DMS79 (cell line): ENCODE measurements at places on chromosomes 3 and 15.

- DNase-seq: no peak
Observed at GRCh38 chr3:147702509-147702908, 293.3 kb downstream of the ZIC1 start.

DNA sequence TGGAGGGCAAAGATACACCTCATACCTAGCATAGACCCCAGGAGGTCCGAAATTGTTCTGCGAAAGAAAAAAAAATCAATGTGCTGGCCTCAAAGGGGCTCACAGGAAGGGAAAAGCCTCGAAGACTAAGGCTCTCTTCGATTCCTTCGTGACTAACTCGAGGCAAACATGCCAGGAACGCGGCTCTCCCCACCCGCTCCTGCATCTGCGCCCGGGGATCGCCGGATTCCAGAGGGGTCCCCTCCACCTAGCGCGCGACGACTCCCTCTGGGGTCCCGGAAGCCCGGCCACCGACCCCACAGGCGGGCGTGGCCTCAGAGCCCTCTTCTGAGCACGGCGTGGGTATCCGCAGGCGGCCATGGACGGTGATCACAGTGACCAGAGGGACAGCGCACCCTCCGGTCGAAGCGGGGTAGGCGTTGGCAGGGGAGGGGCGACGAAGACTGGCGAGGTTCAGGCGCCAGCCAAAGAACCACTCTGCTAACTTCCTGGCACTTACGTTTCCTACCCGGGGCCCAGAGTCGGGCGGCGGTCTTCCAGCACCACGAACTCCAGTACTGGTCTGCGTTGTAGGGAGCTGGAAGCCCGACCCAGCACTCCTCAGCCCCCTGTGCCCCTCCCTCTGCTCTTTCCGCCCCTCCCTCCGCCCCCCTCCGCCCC is 515 bp upstream of the EIF3J start:
- peak; percentile 60 for DNase-seq

DNA sequence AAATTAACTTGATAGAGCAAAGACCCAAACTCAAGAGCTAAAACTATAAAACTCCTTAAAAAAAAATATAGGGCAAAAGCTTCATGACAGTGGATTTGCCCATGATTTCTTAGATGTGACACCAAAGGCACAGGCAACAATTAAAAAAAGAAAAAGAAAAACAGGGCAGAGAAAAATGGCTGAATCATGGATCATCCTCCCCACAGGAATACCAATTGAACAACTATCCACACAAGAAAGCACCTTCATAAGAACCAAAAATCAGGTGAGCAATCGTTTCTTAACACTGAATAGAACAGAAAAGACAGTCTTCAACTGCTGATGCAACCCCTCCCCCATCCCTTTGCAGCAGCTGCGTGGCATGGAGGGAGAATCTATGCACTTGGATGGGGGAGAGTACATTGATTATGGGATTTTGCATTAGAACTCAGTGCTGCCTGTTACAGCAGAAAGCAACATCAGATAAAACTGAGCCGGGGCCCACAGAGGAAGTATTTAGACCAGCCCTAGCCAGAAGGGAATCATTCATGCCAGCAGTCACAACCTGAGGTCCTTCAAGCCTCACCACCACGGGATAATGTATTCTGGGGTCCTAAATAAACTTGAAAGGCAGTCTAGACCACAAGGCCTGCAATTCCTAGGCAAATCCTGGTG is 15.7 kb downstream of the C3orf33 start:
- no peak for DNase-seq

DNA sequence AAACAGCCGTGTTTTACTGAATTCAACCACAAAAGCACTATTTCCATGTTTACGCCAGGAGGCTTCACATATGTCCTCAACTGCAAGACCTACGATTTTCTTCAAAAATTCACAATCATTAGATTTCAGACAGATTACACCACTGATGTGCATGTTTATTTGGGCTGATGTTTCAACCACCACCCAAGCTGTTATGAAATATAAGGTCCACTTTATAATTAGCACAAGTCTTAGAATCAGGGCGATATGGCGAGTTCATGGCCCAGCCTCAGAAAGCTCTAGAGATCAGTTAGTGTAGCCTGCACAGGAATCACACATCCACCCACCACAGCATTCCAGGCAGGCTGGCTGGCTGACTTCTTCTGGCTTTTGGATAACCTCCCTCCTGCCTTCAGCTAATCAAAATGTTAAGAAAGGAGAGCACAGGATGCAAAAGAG is 15.4 kb downstream of the SH3BP5 start:
- DNase-seq: no peak

DNA sequence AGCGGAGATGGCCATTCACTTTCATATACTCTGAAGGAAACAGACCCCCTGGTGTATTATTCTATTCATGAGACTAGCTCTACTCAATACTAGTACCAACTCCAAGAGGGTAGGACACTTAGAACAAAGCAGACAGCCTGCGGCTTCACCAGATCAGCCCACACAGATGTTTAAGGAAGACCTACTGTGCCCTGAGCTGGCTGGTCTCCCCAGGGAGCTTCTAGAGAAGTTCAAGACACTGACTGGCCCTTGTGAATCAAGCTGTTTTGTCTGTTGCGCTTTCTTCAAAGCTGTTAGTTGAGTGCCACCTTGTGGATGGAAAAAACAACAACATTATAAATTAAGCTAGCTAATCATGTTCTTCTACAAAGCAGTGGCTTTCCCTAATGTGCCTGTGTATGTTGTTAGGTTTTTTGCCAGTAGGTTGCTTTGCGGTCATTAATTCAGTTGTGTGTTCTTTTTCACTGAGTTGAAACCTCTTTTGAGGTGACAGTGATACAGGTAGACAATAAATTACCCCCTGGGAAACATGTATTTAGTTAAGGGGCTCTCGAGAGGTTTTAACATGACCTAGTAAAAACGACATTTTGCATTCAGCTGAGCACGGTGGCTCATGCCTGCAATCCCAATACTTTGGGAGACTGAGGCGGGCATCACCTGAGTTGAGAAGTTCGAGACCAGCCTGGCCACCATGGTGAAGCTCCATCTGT is 64.2 kb upstream of the MYZAP start:
- peak; percentile 35 for DNase-seq

GRCh38 chr15:61396235-61396919 is 167.3 kb upstream of the RORA start:
- no peak for DNase-seq

DNA sequence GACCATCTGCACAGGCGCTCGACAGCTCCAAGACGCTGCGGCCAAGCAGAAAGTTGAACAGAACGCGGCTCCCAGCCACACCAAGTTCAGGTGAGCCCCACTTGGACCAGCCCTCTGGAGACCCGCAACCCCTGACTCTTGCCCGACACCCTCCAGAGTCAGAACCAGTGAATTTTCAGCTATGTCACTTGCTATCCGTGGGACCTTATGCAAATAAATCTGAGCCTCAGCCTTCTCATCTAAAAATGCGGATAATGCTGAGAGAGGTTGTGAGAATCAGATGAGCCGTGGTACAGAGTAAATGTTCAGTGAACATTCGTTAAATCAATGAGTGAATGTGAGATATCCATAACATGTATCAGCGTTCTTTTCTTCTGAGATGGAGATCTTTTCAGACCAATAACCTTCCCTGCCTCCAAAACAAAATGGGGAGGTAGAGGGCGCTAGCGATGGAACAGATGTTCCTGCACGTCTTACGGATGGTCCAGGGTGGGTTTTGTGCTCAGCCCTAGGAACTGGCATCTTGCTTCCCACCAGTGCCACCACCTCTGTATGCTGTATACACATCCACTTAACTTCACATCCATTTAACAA is 524 bp downstream of the MRPS11 start:
- DNase-seq: no peak

- DNase-seq: no peak
Observed at GRCh38 chr3:55609230-55609827, 122.2 kb upstream of the WNT5A start.

GRCh38 chr15:80985981-80986380 is 3.6 kb downstream of the MESD start:
- no peak for DNase-seq

DNA sequence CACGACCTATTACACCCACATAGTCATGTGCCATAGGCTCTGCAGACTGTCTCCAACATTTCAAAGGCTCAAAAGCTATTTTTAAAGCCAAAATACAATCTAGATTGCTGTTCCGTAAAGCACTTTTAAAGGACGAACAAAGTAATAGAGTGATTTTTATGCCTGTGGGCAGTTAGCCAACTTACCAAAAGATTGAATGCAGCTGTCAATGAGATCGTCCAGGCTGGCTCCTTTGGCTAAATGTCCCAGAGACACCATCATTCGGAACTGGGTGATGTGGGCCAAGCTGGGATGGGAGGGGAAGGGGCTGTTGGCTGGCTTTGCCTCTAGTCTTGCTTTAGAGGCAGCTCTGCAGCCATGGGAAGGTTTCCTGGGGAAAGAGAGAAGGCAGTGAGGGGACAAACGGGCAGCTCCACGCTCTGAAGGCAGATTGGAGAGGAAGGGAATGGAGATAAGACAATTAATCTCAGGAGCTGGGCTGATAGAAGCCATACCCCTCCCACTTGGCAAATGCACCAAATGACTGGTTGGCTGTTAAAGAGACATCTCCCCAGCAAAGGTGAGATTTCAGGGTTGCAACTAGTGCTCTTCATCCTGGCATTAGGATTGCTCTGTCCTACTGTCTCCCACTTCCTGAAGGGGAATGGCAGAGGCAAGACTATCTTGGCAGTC is 4.8 kb downstream of the RASGRP1 start:
- DNase-seq: no peak

DNA sequence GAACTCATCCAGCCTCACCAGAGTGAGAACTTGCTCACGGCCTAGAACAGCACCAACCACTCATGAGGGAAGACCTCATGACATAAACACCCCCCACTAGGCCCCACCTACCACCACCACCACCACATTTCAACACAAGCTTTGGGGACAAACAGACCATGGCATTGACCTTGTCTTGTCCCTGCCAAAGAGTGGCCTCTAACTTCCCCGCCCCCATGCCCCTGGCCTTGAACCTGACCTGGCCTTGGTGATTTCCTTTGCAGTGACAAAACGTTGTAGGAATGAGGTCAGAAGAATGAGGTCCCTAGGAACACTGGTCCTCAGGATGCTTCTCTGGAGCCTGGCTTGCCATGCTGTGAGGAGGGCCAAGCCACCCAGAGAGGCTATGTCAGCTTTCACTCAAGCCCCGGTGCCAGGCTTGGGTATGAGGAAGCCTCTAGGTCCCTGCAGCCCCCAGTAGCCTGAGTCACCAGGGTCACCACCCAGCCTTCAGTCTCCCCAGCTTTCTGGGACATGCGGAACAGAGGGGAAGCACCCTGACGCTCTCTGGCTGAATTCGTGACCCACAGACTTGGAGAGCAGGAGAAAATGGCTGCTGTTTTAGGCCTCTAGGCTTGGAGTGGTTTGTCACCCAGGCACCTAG is 57.9 kb downstream of the TPRA1 start:
- DNase-seq: no peak

DNA sequence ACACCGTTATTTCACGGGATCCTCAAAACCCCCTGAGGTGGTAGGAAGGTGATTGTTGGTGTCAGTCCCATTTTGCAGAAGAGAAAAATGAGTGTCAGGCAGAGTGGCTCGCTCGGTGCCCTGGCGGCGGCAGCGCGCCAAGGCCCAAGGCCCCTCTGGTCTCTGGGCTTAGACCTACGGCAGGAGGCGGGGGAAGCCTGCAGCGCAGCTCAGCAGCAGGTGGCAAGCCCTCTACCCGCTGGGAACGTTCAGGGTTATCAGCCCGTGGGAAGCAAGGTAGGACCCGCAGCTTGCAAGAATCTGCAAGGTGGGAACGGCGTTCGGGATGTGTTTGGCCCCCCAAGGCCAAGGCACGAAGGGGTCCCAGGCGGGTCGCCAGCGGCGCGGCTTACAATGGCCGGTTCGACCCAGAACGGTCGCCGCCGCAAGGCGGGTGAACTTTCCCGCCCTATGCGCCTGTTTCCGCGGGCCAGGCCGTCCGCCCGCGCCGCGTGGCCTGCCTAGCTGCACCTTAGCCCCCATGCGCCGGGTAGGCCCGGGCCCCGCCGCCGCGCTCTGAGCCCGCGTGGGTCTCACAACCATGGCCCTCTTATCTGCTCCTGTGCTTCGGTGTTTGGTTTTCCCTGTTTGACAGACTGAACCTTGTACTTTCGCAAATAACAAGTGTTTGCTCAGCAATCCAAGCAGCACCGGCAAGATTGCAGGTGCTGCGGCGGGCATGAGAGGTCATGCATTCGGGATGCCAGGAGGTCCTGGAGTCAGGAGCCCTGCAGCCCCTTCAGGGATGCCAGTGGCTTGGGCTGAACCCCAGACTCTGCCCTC is 39.7 kb downstream of the CCNL1 start:
- peak; percentile 26 for DNase-seq

DNA sequence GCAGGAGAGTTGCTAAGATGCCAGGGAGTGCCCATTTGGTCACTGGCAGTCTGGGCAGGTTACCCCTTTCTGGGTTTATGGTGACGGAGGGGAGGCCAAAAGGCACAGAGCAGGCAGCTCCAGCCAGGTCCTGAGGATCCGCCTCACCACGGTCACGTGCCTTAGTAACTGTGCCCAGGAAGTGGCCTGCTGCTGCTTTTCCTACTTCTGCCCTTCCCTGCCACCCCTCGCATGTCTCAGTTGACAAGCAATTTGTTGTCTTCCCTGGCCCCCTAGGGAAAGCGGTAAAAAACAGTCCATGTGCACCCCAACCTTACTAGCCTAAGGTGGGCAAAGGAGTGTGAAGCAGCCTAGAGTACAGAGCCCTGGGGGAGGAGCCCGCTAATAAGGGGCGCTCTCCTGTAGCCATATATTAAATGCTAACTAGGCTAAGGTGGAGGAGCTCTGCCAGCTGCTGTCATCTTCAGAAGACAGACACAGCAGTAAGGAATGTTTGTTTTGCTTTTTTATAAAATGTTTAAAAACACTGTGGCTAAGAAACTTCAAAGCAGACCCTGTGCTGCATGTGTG is 9.1 kb upstream of the LIPH start:
- DNase-seq: no peak

- no peak for DNase-seq
Observed at GRCh38 chr3:107894998-107895397, 195.8 kb downstream of the CD47 start.

GRCh38 chr3:39453134-39453533 is 14.3 kb upstream of the MOBP start:
- no peak for DNase-seq

DNA sequence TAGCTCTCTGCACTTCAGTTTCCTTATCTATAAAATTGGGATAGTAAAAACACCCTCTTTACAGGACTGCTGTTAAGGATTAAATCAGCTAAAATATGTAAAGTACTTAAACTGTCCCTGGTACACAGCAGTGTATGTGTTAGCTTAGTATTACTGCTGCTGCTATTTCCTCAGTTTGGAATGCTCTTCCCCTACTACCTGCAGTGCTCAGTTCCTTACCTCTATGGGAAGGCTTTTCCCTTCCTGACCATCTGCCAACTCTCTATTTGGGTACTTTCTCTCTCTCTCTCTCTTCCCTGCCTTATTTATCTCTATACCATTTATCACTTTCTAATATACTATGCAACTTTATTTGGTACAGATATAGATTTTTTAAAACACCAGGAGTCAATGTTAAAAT is 26.5 kb downstream of the KPNA4 start:
- no peak for DNase-seq

GRCh38 chr15:98604983-98605382 is 43.4 kb upstream of the IGF1R start:
- no peak for DNase-seq

DNA sequence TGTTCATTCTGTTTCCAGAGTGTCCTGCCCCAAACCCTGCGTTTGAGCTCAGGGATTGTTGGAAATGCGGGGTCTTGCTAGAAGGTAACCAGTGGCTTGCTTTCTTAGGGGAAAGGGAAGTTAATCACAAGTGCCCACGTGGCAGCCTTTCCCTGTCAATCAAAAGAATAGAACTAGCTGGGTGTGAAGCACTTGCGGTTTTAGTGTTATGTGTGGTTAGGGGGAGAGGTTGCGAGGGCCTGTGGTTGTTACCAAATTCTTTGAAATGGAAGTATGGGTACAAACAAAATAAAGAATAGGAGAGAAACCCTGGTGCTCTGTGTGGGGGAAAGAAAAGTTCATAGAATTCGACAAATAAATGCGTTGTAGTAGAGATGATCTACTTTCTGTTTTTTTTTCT is 67.6 kb downstream of the FNDC3B start:
- no peak for DNase-seq
